ENCODE measurements at places on chromosomes 11 and 22.

DNA sequence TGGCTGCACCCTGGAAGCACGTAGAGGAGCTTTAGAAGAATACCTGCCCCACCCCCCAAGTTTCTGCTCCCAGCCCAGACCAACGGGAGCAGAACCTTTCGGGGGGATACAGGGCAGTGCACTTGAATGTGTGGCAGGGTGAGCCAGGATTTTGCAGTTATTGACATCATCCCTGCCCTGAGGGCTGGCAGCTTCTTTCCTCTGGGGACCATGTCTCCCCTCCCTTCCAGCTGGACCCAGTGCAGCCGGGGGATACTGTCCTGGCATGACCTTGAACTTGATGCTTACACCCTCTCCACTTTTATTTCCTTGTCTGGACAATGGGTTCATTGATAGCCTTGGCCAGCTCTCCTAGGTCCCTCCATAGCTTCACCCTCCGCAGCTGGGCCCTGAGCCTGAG lies 4.1 kb upstream of the CABP7 start:
- DNase-seq = no peak

- no peak for DNase-seq
Observed at GRCh38 chr11:105968021-105968697, 53.9 kb downstream of the MSANTD4 start.

DNA sequence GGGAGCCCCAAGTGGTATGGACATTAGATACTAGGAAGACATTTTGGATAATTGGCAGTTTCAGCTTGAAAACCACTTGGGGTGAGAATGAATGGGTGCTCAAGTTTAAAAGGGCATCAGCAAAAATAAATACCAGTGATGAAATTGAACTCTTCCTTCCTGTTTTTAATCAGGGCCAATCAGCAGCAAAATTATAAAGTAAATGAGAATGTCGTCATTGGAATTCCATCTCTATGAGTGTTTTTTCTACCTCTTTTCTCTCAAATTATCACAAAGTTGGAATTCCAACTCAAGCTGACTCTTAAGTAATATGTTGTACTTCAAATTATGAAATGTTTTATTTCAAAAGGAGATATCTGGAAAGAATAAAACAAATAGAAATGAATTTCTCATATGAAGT lies 730.6 kb downstream of the METTL15 start:
- DNase-seq = no peak

DNA sequence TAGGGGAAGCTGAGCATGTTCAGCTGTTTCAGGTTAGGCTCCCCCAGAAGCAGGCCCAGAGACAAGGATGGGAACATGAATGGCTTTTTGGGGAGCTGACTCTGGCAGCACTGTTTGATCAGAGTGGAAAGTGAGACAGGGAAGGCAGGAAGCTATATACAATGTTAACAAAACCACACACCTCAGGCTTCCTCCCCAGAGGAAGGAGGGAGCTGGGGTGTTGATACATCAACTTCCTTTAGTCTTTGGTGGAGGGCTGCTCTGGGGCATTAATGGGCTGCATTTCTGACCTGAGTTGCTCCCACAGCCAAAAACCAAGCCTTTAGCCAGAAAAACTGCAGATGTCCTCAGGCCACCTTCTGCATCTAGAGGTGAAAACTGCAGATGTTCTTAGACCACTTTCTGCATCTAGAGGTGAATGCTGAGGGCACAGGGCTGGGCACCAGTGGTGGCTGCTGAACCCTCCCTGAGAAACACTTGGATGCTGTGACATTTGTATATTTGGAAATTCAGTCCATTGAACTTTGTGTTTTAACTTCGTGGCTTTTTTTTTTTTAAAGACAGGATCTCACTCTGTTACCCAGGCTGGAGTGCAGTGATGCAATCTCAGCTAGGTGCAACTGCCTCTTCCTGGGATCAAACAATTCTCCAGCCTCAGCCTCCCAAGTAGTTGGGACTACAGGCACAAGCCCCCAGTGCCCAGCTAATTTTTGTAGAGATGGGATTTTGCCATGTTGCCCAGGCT lies 49.9 kb downstream of the KIAA1671 start:
- no peak for DNase-seq

DNA sequence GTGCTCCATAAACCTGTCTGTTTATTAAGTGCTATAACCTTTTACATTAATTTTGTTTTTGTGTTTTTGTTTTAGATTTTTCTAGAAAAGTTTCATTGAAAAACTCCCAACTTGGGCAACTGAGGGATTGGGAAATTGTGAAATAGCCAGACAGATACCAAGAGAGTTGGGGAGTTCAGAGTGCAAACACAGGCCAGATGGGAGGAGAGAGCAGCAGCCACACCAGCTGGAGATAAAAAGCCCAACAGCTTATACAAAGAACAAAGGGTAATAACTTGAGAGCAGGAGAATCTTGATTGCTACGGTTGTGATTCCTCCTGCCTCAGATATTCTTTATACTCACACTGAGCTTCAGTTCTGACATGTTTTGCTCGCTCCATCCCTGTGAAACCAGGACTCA lies 1642.2 kb downstream of the LRRC4C start:
- DNase-seq = no peak

DNA sequence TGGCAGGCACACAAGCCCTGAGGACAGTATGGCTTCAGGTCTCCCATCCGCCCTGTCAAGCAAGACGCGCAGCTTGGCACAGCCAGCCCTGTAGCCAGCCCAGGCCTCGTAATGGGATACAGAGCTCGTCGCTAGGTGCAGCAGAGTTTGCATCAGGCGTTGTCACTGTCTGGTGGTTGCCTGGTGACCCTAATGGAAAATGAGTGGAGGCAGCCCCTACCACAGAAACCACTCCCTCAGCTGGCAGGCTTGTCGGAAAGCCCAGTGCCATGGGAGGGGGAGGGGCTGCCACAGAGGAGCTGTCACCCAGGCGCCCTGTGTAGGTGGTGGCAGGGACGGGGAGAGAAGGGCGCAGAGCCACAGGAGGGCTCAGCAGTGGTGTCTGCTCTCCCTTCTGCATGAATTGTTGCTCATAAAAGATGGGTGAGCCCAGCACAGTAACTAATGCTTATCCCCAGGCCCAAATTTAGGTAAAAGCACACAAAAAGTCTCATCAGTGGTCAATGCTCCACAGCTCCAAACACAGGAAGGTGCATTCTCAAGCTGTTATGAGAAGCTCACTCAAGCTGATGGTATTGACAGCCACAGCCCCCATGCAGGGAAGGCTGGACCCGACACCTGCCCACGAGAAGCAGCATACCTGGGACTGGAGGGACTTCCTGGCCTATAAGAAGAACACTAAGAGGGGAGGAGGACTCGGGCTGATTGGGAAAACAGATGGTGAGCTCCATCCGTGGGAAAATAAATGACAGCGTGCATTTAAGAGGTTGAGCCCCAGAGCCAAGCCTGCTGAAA lies 164.6 kb downstream of the ETS1 start:
- no peak for DNase-seq

- DNase-seq = no peak
Observed at GRCh38 chr11:70769106-70769505, 370.8 kb downstream of the CTTN start.

- DNase-seq = no peak
Observed at GRCh38 chr22:27220339-27220738, 563.0 kb downstream of the MIAT start.

- DNase-seq = no peak
Observed at GRCh38 chr11:121914508-121915059, 201.4 kb downstream of the BLID start.

DNA sequence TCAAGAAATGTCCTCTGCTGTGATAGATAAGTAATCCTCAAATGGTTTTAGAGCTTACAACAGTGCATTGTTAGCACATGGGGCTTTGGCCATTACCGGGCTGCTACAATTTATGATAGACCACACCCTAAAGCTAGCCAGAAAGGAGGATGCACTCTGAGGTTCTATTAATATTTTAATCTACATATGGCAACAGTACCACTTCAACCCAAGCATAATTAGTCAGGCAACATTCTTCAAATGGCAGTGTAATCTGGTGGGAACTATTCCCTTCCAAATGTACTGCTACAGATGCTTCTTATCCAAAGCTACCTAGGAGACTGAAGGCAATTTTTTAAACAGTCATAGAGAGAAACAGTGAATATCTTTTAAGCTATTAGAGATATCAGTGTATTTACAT lies 697.6 kb downstream of the KCNA4 start:
- DNase-seq = no peak

- DNase-seq = no peak
Observed at GRCh38 chr11:11262171-11262920, 90.7 kb downstream of the CSNK2A3 start.

DNA sequence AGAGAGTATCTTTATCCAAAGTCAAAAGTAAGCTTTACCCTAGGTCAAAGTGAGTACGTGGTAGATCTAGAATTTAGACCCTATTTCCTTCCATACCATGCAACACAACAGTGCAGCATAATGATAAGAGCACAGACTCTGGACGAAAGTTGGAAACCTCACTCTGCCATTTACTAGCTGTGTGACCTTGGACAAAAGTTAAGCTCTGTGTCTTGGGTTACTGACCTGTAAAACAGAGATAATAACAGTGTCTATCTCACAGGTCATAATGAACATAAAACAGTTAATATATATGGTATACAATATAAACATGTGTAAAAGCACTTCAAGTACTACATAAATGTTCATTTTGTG lies 13.6 kb upstream of the CHRNA10 start:
- no peak for DNase-seq

GRCh38 chr22:29078036-29078868 lies 5.4 kb downstream of the KREMEN1 start:
- no peak for DNase-seq

DNA sequence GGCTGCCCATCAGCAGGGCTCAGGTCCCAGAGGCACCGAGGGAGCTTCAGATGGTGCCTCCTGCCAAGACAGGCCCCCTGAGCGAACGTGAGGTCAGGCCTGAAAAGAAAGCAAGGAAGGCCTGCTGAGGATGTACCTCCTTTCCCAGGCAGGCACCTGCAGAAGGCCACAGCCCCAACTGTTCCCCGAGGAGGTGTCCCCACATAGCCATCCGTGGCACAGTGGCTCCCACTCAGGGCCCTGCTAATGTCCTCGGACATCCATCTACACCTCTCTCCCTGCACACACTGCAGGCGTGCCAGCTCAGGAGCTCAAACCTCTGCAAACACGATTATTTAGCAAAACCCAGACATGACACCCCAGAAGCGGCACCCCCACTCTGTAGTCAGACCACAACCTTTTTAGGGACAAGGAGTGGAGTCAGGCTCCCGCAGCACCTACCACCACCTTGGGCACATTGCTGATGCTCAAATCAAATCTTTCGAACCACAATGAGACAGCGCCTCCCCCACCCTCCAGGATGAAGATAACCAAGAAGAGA lies 36.9 kb downstream of the SHANK2 start:
- no peak for DNase-seq

DNA sequence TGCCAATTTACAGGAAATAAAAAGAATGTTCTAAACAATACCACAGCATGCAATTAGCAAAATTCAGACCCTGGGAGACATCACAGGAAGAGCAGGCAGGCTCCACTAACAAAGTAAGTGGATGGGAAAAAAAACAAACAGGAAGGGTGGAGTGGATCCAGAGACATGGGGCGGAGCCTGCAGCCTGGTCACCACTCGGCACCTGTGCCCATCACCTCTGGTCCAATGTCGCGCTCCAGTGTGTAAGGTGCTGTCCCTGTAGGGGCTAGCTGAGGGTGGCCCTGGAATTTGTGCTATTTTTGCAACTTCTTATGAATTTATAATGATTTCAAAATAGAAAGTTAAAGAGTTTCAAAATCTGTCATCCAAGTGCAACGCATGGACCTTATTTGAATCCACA lies 11.0 kb upstream of the MOB2 start:
- DNase-seq = peak; percentile 62

DNA sequence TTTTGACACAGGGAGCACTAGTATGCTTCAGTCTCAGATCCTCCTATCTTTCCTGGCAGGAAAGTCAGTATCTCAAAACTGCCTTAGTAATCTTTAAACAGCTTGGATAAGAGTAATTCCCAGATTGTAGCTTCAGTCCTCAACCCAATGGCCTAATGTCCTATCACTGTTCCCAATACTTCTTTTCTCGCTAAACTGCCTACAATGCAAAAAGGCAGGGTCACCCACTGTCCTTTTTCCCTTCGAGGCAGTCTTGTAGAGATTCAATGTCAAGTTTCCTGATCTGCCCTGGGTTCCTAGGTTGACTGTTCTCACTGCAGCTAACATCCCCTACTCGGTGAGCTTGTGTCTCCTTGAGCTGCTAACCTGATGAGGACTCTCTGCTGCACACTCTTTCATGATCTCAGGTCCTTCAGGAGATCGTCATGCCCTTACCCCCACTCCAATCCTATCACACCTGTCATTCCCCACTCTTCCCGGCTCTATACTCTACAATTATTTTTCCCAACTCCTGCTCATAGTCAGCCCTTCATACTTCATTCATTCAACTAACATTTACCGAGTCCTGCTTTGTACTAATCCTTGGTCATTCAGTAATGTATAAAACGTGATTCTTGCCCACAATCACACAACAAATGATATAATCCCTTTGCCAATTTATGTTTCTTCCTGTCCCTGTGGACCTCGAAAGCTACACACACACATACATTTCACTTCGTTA lies 904 bp downstream of the C2CD3 start:
- DNase-seq = no peak

- no peak for DNase-seq
Observed at GRCh38 chr22:50219800-50220602, 19.2 kb downstream of the SELENOO start.

All from posterior cingulate gyrus (tissue), 11 donors.